Left ventricle myocardium inferior (tissue), 1 donor: ENCODE measurements at places on chromosomes 13 and 19.

- no peaks in the 10 kb centered on the region for H3K36me3 ChIP-seq
- no peak overlapping the region for H3K27ac ChIP-seq
- no peak overlapping the region for H3K4me3 ChIP-seq
Observed at GRCh38 chr13:112903071-112903577, 65.9 kb upstream of the MCF2L start.

DNA sequence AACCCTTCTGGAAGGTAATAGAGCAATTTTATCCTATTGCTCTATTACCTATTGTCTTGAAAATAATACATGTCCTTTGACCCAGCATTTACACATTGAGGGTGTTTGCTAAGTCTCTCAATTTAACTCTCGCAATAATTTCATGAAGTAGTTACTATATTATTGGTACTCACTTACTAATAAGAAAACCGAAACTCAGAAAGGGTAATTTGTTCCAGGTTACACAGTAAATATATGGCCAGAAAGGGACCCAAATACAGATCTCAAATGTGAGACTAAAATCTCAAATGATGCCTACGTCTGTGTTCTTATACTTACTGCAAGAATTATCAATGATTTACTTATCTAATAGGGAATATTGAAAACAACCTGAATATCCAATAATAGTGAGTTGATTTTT, 29.7 kb upstream of the FAM216B start:
- no peak for DNase-seq
- H3K4me1 ChIP-seq: peaks cover 22% of the 10 kb centered on the region
- no peaks in the 10 kb centered on the region for H3K27me3 ChIP-seq
- no peak overlapping the region for H3K27ac ChIP-seq
- no peaks in the 10 kb centered on the region for H3K36me3 ChIP-seq

- no peaks in the 10 kb centered on the region for H3K27me3 ChIP-seq
- H3K4me3 ChIP-seq: no peak overlapping the region
- no peak overlapping the region for H3K27ac ChIP-seq
- H3K4me1 ChIP-seq: peaks cover 33% of the 10 kb centered on the region
- H3K36me3 ChIP-seq: peaks cover 72% of the 10 kb centered on the region
Observed at GRCh38 chr19:47749326-47749725, 4.0 kb downstream of the NOP53 start.

- peak; percentile 30 for DNase-seq
- H3K27me3 ChIP-seq: no peaks in the 10 kb centered on the region
- H3K27ac ChIP-seq: no peak overlapping the region
- no peaks in the 10 kb centered on the region for H3K36me3 ChIP-seq
- H3K4me3 ChIP-seq: no peak overlapping the region
- H3K4me1 ChIP-seq: no peaks in the 10 kb centered on the region
Observed at GRCh38 chr13:51895906-51896888, 34.4 kb downstream of the CCDC70 start.

GRCh38 chr13:113598481-113598880, 13.9 kb downstream of the TFDP1 start:
- no peaks in the 10 kb centered on the region for H3K4me1 ChIP-seq
- DNase-seq: peak; percentile 1
- peaks cover 19% of the 10 kb centered on the region for H3K36me3 ChIP-seq
- no peak overlapping the region for H3K4me3 ChIP-seq

- H3K27ac ChIP-seq: no peak overlapping the region
- no peak overlapping the region for H3K4me3 ChIP-seq
Observed at GRCh38 chr13:64061649-64062048, 2646.0 kb upstream of the PCDH20 start.

- peaks cover 21% of the 10 kb centered on the region for H3K4me1 ChIP-seq
- DNase-seq: no peak
- no peak overlapping the region for H3K27ac ChIP-seq
- H3K36me3 ChIP-seq: no peaks in the 10 kb centered on the region
Observed at GRCh38 chr13:30900952-30901749, 4.9 kb upstream of the MEDAG start.

DNA sequence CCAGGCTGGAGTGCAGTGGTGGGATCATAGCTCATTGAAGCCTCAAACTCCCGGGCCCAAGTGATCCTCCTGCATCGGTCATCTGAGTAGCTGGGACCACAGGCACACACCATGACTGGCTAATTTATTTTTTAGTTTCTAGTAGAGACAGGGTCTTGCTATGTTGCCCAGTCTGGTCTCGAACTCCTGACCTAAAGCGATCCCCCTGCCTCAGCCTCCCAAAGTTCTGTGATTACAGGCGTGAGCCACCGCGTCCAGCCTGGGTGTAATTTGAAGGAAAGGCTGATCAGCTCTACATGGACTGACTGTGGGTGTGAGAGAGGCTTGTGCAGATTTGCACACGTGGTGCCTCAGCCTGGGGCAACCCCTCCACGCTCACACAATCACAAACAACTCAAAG, 31.1 kb downstream of the ADGRL1 start:
- H3K4me3 ChIP-seq: no peak overlapping the region
- H3K27ac ChIP-seq: no peak overlapping the region
- no peak for DNase-seq

- H3K27ac ChIP-seq: peak overlapping the region; percentile 72
- no peaks in the 10 kb centered on the region for H3K36me3 ChIP-seq
- no peak for DNase-seq
- no peak overlapping the region for H3K4me3 ChIP-seq
- peaks cover 99% of the 10 kb centered on the region for H3K4me1 ChIP-seq
Observed at GRCh38 chr13:97321616-97322321, 99.6 kb downstream of the MBNL2 start.

- no peak overlapping the region for H3K27ac ChIP-seq
- H3K36me3 ChIP-seq: no peaks in the 10 kb centered on the region
- no peak overlapping the region for H3K4me3 ChIP-seq
- no peak for DNase-seq
Observed at GRCh38 chr19:46828484-46828883, 22.2 kb downstream of the AP2S1 start.

DNA sequence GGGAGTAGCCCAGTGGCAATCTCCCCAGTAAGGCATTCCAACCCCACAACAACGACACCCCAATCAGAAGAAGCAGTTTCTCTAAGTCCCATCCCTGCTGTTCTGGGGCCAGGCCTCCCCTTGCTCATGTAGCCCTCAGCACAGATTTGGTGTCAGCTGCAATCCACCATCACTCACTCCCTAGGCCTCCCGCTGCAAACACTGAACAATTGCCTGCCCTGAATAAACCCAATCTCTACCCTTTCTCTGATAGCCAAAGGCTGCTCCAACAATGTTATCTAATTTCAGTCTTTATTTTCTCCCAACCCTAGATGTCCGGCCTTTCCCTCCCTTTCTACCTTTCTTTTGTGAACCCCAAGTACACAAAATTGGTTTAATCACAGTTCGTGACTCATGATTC, 5.6 kb upstream of the SOX21 start:
- H3K27me3 ChIP-seq: peaks cover 90% of the 10 kb centered on the region
- DNase-seq: no peak
- no peak overlapping the region for H3K4me3 ChIP-seq
- no peak overlapping the region for H3K27ac ChIP-seq
- peaks cover 6% of the 10 kb centered on the region for H3K4me1 ChIP-seq

- peaks cover 21% of the 10 kb centered on the region for H3K36me3 ChIP-seq
- no peaks in the 10 kb centered on the region for H3K27me3 ChIP-seq
- H3K27ac ChIP-seq: no peak overlapping the region
Observed at GRCh38 chr13:95706356-95706755, 29.4 kb downstream of the DNAJC3 start.

GRCh38 chr19:13856497-13856896, 20.4 kb upstream of the NANOS3 start:
- H3K4me1 ChIP-seq: peaks cover 13% of the 10 kb centered on the region
- H3K4me3 ChIP-seq: no peak overlapping the region
- no peaks in the 10 kb centered on the region for H3K36me3 ChIP-seq
- no peak for DNase-seq
- no peak overlapping the region for H3K27ac ChIP-seq
- H3K27me3 ChIP-seq: no peaks in the 10 kb centered on the region

GRCh38 chr19:15014579-15014978, 34.7 kb upstream of the CASP14 start:
- H3K4me1 ChIP-seq: no peaks in the 10 kb centered on the region
- peaks cover 94% of the 10 kb centered on the region for H3K27me3 ChIP-seq
- H3K36me3 ChIP-seq: no peaks in the 10 kb centered on the region
- no peak overlapping the region for H3K4me3 ChIP-seq
- H3K27ac ChIP-seq: no peak overlapping the region

GRCh38 chr13:106521095-106521799, 14.2 kb downstream of the EFNB2 start:
- peaks cover 38% of the 10 kb centered on the region for H3K4me1 ChIP-seq
- no peaks in the 10 kb centered on the region for H3K36me3 ChIP-seq
- no peak overlapping the region for H3K4me3 ChIP-seq
- no peak overlapping the region for H3K27ac ChIP-seq

DNA sequence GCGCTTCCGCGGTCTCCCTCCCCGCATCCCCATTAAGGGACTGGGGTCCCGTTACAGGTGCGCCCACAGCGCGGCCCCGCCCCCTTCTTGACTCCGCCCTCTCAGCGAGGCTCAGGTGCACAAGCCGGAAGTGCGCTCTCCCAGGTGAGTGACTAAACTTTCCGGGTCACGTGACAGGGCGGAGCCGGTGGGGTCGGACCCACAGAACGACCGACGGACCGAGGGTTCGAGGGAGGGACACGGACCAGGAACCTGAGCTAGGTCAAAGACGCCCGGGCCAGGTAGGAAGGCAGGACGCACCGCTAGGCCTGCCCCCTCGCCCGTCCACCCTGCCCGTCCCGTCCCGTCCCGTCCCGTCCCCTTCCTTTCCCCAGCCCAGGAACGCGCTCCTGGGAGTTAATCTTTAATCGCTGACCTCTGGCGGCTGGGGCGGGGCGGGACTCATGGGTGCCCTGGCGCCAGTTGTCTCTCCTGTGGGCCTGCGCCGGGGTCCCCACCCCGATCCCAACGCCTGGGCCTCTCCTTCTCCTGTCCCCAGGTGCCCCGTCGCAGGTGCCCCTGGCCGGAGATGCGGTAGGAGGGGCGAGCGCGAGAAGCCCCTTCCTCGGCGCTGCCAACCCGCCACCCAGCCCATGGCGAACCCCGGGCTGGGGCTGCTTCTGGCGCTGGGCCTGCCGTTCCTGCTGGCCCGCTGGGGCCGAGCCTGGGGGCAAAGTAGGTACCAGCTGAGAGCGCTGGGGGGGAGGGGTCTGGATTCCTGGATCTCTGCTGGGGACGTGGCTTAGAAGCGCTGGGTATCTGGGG, at the start of gene CRB3:
Gene CRB3 (plus strand): TSS at position 202 of the 804 bp plus-strand sequence. CDS start 431 bp downstream, at position 633.
- no peak within 1 kb of the TSS for H3K4me3 ChIP-seq
- H3K4me1 ChIP-seq: peaks cover 19% of the 10 kb centered on the region
- no peak within 1 kb of the TSS for H3K27ac ChIP-seq
- DNase-seq: no peak
- H3K27me3 ChIP-seq: peaks cover 68% of the 10 kb centered on the region
- H3K36me3 ChIP-seq: no peaks in the 10 kb centered on the region

- peaks cover 23% of the 10 kb centered on the region for H3K27me3 ChIP-seq
- DNase-seq: no peak
- no peak overlapping the region for H3K4me3 ChIP-seq
- H3K27ac ChIP-seq: no peak overlapping the region
- H3K4me1 ChIP-seq: no peaks in the 10 kb centered on the region
Observed at GRCh38 chr19:32828139-32828538, 41.4 kb downstream of the SLC7A9 start.

GRCh38 chr13:80123945-80124344, 217.0 kb downstream of the SPRY2 start:
- H3K4me3 ChIP-seq: no peak overlapping the region
- H3K4me1 ChIP-seq: no peaks in the 10 kb centered on the region
- no peak for DNase-seq
- no peak overlapping the region for H3K27ac ChIP-seq
- no peaks in the 10 kb centered on the region for H3K27me3 ChIP-seq

DNA sequence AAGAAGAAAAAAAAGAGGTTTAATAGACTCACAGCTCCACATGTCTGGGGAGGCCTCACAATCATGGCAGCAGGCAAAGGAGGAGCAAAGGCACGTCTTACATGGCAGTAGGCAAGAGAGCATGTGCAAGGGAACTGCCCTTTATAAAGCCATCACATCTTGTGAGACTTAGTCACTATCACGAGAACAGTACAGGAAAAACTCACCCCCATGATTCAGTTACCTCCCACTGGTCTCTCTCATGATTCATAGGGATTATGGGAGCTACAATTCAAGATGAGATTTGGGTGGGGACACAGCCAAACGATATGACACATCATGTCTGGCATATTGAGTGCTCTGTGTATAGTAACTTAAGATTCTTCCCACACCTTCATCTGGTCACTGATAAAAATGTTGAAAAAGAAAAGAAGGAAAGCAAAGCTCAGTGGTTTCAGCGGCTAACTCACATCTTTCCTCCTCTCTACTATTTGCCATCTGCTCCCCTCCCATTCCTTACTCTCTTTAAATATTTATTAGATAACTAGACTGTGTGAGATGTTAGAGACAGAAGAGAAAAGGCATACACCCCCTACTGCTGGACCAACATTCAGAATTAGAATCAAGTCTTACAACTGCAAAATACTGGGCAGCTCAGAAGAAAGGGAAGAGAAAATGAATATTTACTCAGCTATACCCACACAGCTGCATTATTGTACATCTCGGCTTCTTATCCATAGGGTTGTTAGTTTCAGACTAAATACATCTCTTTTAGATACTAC, 60.1 kb upstream of the AKAP11 start:
- peaks cover 41% of the 10 kb centered on the region for H3K36me3 ChIP-seq
- no peak overlapping the region for H3K27ac ChIP-seq
- H3K4me3 ChIP-seq: no peak overlapping the region
- no peaks in the 10 kb centered on the region for H3K4me1 ChIP-seq

- H3K27me3 ChIP-seq: peaks cover 64% of the 10 kb centered on the region
- no peaks in the 10 kb centered on the region for H3K36me3 ChIP-seq
- H3K4me3 ChIP-seq: no peak overlapping the region
- H3K27ac ChIP-seq: no peak overlapping the region
- DNase-seq: no peak
Observed at GRCh38 chr19:8045872-8046568, 6.5 kb upstream of the CCL25 start.

- peaks cover 34% of the 10 kb centered on the region for H3K27me3 ChIP-seq
- no peak for DNase-seq
- no peak overlapping the region for H3K27ac ChIP-seq
Observed at GRCh38 chr13:30045916-30046704, 195.7 kb upstream of the UBL3 start.

GRCh38 chr19:38134540-38135149, 89.4 kb downstream of the DPF1 start:
- no peaks in the 10 kb centered on the region for H3K36me3 ChIP-seq
- H3K27me3 ChIP-seq: no peaks in the 10 kb centered on the region
- no peaks in the 10 kb centered on the region for H3K4me1 ChIP-seq
- H3K27ac ChIP-seq: no peak overlapping the region

DNA sequence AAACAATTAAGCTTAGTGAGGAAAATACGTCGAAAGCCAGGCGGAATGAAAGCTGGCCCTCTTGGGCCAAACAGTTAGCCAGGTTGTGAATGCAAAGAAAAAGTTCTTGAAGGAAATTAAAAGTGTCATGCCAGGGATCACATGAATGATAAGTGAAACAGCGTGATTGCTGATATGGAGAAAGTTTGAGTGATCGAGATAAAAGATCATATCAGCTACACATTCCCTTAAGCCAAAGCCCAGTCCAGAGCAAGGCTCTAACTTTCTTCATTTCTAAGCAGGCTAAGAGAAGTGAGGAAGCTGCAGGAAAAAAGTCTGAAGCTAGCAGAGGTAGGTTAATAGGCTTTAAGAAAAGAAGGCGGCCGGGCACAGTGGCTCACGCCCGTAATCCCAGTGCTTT, 254.0 kb downstream of the EFNB2 start:
- H3K4me3 ChIP-seq: no peak overlapping the region
- H3K36me3 ChIP-seq: no peaks in the 10 kb centered on the region
- no peak for DNase-seq
- no peaks in the 10 kb centered on the region for H3K27me3 ChIP-seq
- H3K27ac ChIP-seq: no peak overlapping the region
